ENCODE measurements at places on chromosomes 7 and 10.

- peak; percentile 42 for DNase-seq
These were observed 56.0 kb downstream of the LGI1 start for GRCh38 chr10:93813507-93814465.

- DNase-seq = no peak
These were observed 25.8 kb downstream of the LAMB4 start for GRCh38 chr7:108104324-108104723.

- no peak for DNase-seq
These were observed 433.9 kb downstream of the GLRX3 start for GRCh38 chr10:130570074-130570473.

- DNase-seq = no peak
These were observed 483.9 kb downstream of the SH2D4B start for GRCh38 chr10:81021428-81022129.

DNA sequence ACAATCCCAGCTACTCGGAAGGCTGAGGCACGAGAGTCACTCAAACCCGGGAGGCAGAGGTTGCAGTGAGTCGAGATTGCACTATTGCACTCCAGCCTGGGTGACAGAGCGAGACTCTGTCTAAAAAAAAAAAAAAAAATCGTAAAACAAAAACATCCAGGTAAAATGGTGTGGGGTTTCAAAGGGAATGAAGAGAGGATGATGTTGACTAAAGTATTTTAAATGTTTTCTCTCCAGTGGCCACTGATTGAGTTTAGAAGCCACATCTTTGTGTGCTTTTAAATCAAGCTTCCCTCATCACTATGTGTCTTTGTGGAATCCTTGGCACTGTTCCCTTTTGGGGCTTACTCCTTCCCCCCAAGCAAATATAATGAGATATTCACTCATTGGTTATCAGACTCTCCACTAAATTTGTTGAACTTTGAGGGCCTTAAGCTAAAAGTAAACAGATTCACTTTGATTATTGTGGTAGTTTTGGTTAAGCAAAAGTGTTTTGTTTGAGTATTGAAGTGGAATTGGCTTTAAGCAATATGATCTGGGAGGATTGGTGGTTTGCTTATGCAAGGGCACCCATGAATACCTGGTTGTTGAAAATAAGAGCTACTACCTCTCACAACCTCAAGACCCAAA, 162.9 kb downstream of the CDK14 start:
- no peak for DNase-seq

GRCh38 chr10:6328699-6329423, 126.1 kb downstream of the PFKFB3 start:
- no peak for DNase-seq

DNA sequence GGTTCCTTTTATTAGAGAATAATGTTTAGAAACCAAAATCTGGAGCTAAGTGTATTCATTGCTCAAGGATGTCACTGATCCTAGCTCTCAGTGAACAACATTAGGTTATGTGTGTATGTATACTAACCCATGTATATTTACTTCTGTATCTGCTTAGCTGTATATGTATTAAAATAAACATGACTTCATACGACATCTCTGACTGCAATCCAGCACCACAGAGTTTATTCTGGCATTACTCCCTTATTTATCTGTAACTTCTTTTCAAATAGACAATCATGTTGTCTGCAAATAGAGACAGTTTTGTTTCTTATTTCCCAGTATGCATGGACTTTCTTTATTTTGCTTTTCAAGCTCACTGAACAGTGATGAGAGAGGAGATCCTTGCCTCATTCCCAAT, 441.0 kb upstream of the NFE2L3 start:
- no peak for DNase-seq

DNA sequence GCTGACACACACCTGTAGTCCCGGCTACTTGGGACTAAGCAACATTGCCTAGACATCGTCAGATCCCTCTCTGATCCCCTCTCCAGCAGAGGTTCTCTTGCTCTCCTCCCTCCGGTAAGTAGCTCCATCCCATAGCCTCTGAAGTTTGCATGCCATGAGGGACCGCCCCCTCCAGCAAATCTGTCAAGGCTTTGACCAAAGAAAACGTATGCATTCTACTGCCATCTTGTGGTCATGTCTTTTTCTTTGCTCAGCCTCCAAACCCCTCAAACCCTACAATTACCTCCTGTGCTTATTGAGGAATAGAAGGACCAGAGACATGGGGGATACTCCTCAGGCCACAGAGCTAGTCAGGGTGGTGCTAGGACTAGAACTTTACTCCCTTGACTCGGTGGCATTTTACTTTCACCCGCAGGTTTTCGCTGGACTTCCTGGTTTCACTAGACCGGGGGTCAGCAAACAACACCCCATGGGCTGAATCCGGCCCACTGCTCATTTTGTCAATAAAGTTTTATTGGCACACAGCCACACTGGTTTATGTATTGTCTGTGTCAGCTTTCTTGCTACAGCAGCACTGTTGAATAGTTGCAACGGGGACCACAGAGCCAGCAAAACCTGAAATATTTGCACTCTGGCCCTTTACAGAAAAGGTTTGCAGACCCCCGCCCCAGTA, 202.6 kb upstream of the FOXK1 start:
- DNase-seq = peak; percentile 51

DNA sequence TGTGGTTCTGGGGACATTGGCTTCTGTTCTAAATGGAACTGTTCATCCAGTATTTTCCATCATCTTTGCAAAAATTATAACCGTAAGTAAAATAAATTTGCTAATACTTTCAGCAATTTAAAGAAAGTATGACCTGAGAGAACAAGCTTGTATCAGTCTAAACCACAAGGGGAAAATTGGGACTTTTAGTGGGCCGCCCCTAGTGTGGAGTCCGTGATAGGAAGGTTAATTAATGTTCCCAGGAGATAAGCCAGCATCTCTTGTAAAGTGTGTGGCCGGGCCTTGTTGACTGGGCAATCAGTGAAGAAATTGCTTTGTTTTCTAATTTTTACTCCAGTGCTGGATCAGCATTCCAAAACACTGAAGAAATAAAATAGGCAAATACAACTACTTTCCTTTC, 83.0 kb downstream of the ABCB5 start:
- no peak for DNase-seq

DNA sequence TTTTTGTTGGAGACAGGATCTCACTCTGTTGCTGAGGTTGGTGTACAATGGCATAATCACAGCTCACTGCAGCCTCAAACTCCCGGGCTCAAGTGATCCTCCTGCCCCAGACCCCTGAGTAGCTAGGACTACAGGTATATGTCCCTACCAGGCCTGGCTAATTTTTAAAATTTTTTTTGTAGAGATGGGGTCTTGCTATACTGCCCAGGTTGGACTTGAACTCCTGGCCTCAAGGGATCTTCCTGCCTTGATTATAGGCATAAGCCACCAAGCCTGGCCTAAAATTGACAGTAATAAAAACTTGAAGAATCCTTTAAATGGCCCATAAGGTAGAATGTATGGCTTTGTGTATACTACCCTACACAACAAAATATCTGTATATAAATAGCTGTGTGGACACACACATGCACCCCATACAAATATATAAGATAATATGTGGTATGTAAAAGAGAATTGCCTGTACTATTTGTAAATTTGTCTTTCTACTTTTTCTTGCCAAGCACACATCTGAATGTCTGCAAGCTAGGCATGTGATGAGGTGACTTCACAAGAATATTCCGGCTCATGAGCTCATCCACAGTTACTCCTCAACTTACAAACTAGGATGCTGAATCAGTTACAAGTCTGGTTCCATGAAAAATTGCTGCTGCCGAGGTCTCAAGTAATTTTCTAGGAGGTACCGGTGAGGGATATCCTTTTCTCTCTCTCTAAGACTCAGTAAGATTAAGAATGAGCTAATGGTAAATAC, 26.6 kb downstream of the POLR3A start:
- DNase-seq = no peak

GRCh38 chr10:17460756-17461155, 6.4 kb upstream of the ST8SIA6 start:
- no peak for DNase-seq

DNA sequence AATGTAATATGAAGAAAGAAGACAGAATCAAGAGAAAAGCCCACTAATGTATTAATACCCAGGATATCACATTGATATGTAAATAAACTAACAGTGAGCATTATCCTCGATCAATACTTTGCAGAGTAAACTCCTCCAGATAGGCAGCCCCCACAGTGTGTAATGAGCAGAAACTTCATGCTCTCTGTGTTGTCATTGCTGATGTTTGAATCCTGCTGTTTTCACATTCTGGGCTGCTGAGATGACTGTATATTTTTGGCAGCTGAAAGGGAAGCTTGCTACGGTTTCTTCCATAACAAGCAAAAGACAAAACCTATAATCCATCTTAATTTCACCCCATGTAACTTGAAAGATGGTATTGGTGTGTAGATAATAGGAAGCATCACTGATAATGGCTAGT, 15.3 kb upstream of the THSD7A start:
- DNase-seq = no peak

DNA sequence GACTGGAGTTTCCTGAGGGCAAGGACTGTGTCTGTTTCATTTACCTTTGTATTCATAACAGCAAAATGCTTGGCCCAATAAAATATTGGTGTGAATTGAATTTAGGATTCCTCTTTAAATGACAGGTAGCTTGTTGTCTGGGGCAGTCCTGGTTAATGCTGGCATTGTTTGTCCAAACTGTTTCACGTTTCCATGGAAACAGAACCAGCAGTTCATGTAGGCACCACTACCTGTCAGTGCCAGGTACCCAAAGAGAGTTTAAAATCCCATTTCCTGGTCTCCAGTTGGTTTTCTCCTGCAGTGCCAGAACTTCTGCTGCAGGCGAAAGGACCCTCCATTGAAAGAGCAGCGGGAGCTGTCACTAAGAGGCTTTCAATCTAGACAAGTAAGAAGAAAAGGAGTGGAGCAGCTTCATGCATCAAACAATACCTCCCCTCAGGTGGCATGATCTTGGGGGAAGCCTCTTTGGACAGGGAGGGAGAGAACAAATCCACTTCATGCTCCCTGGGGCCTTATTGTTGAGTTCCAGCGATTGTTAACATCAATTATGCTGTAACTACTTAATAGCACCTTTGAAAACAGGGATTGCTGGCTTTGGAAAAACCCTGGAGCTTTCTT, 109.6 kb downstream of the KIF20B start:
- DNase-seq = no peak

- DNase-seq = no peak
These were observed 23.8 kb upstream of the STARD3NL start for GRCh38 chr7:38154278-38154677.

DNA sequence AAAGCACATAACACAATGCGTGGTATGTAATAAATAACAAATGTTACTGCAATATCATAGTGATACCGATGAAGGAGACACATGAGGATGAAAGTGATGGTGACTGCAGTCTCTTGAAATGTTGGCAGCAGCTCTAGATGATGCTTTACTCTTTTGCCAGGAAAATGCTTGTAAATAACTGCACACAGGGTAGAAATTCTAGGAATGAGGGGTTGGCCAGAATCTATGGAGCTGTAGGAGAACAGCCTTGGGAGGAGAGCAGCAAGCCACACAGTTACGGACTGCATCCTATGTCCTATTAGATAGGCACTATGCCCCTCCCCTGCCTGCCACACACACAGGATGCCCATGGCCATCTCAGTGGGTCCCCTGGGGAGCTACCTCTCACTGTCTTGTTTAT, 97.6 kb upstream of the GSDME start:
- no peak for DNase-seq

GRCh38 chr10:16611037-16611436, 89.4 kb upstream of the C1QL3 start:
- DNase-seq = no peak

DNA sequence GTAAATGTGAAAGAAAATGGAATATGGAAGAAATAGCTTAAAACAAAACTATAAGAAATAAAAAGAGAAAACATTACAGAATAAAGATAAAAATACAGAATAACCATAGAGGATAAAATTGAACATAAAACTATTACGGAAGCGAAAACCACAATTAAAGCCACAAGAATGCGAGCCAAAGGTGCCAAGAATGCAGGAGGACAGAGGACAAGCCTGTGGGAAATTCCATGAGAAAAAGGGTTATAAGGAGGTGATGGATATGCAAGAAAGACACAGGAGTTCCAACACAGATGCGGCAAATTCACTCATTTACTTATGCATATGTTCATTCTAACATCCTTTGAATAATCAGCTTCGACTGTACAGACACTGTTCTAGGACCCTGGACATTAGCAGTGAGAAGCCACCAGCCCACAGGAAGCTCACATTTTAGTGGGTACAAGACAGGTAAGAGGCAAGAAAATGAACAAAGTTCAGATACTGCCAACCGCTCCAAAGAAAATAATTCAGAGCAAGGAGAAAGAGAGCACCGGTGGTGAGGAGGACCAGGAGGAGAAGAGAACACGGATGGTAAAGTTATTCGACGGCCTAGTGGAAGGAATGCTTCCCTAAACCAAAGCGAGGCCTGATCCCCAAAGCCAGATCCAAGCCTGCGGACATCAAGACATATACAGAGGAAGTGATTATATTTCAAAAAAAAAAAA, 213.7 kb upstream of the MGMT start:
- no peak for DNase-seq

DNA sequence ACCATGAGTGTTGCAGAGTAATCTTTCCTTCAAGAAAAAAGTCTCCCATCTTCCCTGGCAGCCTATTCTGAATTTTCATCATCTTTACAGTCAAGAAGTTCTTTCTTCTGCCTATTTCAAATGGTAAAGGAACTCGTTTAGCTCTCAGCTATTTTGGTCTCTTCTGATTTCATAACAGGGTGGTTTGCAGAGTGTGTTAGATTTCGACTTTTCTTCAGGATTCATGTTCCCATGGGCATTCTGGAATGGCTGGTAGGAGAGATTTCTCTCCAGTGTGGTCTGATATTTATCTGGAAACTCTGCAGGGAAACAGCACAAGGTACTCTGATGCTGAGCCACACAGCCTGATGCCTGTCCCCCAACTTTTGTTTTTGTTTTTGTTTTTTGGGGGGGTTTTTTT, 111.1 kb upstream of the FAM171A1 start:
- no peak for DNase-seq

DNA sequence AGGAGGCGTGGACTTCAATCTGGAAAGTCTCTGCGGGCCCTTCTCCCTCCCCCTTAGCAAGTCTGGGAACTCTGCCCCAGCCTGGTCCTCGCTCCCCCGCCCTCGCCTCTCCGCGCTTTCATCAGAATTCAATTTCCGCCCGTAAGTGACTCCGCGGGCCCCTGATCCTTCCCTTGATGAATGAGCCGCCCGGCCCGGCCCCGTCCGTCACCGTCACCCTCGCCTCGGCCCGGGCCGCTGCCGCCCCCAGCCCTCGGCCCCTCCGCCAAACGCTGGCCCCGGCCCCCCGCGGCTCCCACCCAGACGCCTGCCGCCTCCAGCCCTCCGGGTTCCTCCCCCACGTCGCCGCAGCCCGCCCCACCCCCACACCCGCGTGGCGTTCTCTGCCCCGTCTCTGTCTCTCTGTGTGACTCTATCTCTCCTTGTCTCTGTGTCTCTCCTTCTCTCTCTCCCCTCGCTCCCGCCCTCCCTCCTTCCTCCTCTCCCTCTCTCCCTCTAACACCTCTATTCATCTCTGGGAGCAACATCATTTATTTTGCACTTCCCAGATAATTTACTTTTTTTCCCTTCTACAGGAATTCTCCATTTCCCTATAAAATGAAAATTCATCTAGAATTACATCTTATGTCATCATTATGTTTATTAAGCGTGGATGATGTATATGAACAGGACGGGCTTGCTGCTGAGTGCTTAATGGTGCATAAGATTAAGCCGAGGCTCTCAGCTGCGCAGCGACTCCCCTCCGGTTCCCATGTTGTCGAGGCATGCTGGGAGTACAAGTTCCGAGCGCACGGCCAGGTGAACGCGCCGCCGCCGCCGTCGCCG, 91.2 kb upstream of the PAX2 start:
- no peak for DNase-seq

Measured in kidney capillary endothelial cell (primary cell).